ENCODE measurements at places on chromosomes 6 and 20.

- DNase-seq = peak; percentile 71
Observed at GRCh38 chr6:130843575-130844320, 16.5 kb downstream of the SMLR1 start.

DNA sequence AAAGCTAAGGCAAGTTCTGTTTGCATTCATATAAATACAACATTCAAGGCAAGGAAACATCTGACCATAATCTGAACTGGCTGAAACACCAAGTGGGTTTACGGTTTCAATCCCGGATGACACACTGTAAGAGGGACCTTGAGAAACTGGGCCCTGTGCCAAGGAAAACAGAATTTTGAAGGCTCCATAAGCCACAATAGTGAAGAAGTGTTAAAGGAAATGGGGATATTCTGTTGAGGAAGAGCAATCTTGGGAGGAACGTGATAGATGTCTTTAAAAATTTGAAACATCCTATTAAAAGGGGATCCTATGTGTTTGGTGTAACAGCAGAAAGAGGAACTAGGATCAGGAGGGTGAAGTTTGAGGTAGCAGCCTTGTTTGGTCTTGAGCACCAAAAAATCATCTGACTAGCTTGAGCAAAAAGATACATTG, 82.4 kb upstream of the TAB2 start:
- peak; percentile 73 for DNase-seq

- DNase-seq = no peak
Observed at GRCh38 chr6:14766391-14766994, 479.4 kb upstream of the JARID2 start.

DNA sequence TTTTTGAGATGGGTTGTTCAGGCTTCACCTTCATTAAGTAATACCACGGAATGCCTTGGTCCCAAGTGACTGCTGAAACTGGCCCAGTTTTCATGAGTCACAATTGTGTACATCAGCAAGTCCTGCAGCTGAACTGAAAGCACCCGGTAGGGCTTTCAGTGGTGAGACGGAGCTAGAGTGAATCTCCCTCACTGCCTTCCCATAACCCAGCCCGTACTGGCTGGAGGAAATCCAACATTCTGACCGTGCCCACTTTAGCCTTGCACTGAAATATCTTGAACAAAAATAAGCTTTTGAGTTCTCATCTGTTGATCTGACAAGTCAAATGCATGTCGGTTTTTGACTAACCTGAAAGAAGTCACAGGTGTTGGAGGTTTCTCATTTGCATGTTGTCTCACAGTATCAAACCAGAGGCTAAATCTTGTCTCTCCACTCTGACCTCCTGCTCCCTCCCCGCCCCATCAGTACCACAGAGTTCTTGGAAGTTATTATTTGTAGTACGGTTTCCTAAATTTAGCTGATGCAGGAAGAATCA, 35.9 kb downstream of the DUSP22 start:
- DNase-seq = no peak

DNA sequence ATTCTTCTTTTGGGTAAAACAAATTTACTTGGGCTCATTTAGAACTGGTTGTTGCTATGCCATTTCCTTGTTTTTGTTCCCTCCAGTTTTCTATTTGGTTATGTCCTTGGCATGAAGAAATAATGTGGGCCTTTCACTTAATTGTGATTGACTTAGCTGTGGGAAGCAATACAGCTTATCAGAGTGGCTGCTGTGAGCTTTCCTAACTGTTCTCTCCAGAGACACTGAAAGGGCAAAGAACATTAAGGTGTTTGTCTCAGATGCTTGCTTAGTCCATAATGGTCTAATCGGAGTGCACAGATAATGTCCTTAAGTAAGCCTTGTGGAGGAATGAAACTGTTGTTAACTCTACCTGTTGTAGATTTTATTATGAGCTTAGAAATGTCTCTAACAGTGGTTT, 56.6 kb downstream of the SH3BGRL2 start:
- no peak for DNase-seq

DNA sequence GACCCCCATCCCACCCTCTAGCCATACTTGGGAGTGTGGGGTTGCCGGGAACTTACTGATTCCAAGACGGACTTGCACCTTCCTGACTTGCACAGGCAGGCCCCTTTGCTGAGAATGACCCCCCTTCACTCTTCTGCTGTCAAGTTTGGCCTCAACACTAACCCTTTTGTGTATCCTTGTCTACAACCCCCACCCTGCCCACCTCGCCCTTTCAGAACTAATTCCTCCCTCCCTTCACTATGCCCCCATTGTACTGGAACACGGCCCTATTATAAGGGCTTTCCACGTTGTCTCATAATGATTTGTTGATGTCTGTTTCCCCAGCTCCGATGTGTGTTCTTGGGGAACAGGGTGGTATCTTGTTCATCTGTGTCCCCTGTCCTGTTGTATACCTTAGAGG, 4.4 kb upstream of the NEDD9 start:
- no peak for DNase-seq

- DNase-seq = peak; percentile 13
Observed at GRCh38 chr6:86477500-86478148, 459.7 kb upstream of the HTR1E start.

DNA sequence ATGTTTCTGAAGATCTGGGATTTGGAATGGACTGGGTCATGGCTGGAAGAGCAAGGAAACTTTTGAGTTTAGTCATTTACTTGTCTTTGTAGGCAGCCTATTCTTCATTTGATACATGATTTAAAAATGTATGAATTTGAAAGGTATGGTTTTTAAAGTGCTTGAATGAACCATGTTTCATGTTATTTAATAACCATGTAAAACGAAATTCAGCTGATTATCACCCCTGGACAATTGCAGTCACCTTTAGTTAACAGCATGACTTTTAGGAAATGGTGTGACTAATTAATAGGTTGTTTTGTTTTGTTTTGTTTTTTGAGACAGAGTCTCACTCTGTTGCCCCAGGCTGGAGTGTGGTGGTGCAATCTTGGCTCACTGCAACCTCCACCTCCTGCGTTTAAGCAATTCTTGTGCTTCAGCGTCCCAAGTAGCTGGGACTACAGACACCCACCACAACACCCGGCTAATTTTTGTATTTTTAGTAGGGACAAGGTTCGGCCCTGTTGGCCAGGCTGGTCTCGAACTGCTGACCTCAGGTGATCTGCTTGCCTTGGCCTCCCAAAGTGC, 2.1 kb downstream of the STX11 start:
- DNase-seq = no peak

- DNase-seq = no peak
Observed at GRCh38 chr6:17622144-17622543, 22.0 kb downstream of the FAM8A1 start.

- DNase-seq = no peak
Observed at GRCh38 chr20:1915725-1916124, 20.5 kb downstream of the SIRPA start.

DNA sequence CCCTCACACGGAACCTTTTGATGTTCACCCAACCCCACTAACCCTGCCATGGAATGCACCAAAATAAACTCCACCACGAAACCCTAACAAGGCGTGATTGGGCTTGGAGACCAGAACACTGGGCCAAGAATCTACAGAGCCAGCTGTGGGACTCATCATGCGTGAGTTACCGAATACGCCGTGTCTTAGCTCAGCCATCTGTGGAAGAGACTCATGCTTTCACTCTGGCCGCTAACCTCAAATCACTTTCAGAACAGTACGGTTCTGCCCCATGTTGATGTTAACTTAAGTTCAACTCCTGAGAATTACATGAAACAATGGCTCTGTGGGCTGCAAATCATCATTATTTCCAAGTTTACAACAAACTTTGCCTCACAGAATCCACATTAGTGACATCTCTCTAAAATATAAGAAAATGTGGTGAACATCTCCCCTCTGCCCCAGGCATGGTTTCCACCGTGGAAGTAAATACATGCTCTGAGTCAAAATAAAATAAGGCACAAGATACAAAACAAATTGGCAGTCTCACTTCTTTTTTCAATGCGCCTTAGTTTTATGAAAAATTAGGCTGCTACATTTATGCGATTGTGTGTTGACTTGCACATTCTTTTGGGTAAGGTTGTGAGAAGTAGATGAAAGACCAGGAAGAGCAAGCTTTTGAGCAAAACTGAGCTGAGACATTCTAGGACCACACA, 308.9 kb upstream of the EXOC2 start:
- DNase-seq = no peak

- no peak for DNase-seq
Observed at GRCh38 chr6:27785294-27785693, 126.9 kb downstream of the OR2B2 start.

DNA sequence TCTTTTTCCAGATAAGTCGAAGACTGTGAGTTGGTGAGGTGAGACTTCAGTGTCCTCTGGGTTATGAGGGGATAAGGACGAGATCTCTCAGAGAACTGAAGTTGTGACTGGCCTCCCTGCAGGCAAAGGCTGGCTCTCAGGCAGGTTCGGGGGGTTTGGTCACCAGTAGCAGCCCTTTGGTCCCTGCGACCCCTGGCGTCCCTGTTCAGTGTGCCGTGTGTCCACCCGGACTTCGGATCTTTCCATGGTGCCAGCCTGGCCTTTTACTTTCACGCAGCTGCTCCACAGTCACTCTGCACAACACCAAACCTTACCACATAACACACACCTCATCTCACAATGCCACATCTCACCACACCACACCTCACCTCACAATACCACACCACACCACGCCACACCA, 131.9 kb downstream of the ERMARD start:
- no peak for DNase-seq

- no peak for DNase-seq
Observed at GRCh38 chr6:143139239-143139784, 78.6 kb downstream of the AIG1 start.

- DNase-seq = no peak
Observed at GRCh38 chr20:35695245-35695749, 3.9 kb downstream of the NFS1 start.

GRCh38 chr6:30885999-30886896, 1.9 kb downstream of the DDR1 start:
- DNase-seq = peak; percentile 91

GRCh38 chr6:165723326-165723725, 60.3 kb upstream of the PDE10A start:
- no peak for DNase-seq

DNA sequence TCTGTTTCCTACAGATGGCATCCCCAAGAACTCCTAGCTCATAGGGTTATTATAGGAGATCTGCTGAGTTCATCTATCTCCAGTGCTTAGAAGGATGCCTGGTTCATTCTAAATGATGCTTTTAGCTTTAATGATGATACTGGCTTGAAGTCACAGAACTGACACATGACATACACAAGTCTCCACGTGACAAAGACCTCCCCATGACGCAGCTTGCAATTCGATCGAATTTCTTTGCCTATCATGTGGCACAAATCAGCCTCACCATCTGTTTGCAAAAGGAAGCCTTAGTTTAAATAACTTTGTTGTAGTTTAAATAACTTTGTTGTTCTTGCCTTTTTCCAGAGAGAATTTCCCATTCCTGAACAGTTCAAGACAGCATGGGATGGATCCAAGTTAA, 44.1 kb upstream of the FAM8A1 start:
- DNase-seq = no peak

DNA sequence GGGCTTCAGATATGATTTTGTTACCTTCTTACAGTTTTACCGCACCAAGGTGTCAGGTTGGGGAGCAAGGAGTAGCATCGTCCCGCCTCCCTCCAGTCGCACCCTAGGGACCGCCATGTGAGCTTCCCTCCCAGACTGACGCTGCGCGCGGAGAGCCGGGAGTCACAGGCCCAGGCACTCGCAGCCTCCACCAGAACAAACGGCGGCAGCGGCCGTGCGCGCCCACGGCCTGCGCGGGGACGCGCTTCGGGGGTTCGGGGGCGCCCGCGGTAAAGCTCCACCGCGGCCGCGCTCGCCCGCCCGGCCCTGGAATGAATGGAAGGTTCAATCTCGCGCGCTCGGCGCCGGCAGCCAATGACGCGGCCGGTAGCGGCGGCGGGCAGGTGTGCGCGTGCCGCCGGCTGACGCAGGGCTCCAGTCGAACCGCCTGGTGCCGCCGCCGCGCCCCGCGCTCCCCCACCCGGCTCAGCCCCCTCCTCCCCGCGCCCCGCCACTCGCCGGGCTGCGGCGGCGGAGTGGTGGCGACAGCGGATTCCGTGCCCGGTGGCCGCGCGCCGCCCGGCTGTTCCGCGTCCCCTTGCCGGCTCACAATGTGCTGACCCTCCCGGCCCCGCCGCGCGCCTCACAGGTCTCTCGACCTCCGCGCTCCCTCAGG, 16.5 kb upstream of the LIN28B start:
- no peak for DNase-seq

- no peak for DNase-seq
Observed at GRCh38 chr6:168149015-168149414, 70.0 kb upstream of the FRMD1 start.

DNA sequence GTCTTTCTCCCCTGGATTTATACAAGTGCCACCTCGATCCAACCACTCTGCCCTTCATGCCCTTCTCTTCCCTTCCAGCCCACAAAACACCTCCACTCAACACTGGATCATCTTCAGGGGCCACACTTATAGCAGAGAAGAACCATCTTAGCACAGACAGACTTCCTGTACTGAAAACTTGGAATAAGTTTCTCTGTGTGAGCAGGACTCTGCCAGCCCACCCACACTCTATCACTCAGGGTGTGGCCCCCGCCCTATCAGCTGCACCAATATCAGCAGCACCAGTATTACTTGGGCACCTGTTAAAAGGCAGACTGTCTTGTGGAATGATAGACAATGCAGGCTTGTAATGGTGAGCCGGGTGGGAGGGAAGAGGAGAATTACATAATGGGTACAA, 86.7 kb downstream of the SCML4 start:
- no peak for DNase-seq

DNA sequence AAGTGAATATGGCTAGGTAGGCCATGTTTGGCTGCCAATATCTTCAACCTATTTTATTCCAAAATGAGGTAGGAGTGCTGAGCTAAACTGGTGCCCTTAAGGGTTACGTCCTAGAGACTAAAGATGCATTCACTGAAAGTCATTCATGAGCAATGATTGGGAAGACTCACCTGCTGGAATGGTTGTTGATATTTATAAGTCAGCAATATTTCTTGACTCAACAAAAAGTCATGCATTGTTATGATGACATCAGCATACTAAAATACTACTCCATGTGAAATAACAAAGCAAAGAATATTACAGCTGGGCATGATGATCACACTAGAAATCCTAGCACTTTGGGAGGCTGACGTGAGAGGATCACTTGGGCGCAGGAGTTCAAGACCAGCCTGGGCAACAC, 17.6 kb upstream of the NUP153 start:
- no peak for DNase-seq

DNA sequence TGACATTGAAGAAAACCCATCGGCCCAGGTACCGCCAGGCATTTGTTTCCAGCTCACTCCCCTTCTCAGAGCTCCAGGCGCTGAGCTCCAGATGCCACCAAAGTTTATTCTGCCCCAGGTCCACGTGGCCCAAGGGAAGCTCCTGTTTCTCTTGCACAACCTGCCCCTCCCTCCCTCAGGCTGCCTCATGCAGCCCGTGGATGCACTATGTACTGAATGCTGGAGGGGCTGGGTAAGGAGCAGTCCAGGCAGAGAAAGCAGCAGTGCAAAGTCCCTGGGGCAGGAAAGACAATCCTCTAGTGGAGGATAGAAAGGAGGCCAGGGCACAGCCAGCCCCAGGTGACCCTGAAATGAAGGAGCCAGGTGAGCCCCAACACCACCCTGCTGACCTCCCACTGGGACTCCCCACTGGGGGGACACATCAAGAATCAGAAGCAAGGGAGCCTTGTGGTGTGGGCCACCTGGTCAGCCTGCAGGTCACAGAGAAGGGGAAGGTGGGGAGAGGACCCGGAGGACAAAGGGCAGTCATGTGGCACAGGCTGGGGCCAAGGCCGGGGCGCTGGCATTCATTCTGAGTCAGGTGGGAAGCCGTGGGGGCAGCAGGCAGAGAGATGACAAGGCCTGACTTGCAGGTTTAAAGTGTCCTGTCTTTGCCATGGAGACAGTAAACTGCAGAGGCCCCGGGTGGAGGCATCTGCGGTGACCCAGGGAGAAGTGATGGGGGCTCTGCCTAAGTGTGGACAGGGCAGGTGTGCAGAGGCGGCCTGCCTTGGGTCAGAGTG, 230.1 kb downstream of the PREX1 start:
- DNase-seq = no peak
